ENCODE measurements at places on chromosomes 16 and 17. TPM values are rescaled to one million over a fixed set of nuclear protein-coding genes. Genes with fewer than 3 reads are reported as not detected.
A peak's percentile ranks its signal among the peaks of the same experiment; 100 is the strongest.

Gene AANAT
- polyA plus RNA-seq, result not detected

Gene SRSF1
- 222 TPM for polyA plus RNA-seq

Gene TNFSF12
- polyA plus RNA-seq, result 49.5 TPM

DNA sequence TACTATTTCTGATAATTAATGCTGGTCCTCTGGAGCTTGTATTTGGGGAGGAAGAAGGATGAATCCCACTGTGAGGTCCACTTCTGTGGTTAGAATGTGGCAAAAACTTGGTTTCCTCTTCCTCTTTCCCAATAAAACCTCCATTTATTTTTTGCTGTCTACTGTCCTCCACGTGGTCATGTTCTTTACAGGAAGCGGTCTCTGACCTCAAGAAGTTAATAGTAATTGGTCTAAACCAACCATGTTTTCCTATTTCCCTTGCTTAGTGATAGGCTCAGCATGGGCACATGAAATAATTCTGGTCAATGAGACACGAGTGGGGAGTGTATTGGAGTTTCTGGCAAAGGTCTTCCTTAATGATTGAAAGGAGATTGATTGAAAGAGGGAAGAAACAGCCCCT lies 33.9 kb downstream of the CHP2 start:
- DNase-seq, result no peak

DNA sequence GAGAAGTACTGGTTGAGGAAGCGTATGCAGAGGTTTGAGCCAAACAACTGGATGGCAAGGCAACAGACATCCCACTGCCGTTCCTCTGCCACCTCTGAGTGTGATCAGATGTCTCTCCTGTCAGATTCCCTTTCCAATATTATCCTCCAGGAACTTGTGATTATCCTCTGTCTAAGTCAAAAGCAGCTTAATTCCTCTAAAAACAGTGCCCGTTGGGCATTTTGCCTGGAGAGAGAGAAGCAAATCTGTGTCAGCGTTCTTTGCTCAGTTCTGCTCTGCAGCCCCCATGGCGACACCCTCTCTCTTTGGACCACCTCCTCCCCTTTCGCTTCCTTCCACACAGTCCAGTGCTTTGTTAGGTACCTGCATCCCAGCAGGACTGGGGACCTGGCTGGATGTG lies 56.1 kb upstream of the TBX2 start:
- DNase-seq, result no peak

- DNase-seq, result no peak
Observed at GRCh38 chr16:84838383-84838948, 18.7 kb downstream of the CRISPLD2 start.

GRCh38 chr16:46739934-46740333 lies 8.2 kb downstream of the MYLK3 start:
- DNase-seq, result no peak

DNA sequence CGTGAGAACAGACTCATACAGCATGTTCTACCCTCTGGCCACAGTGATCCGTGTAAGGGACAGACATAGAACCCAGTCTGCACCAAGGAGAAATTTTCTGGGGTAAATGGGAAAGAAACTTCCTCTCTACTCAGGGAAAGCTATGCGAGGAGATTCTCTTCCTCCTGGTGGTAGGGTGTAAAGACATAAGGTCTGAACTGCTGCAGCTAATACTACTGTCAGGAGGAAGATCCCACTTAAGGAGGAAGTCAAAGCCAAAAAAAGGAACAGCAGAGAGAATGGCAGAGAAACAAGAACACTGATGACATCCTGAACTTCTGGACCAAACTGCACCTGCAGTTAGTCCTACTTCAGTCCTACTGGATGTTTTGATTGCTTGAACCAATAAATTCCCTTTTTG lies 7.1 kb upstream of the TM4SF5 start:
- no peak for DNase-seq

- no peak for DNase-seq
Observed at GRCh38 chr16:48524348-48525200, 85.4 kb downstream of the N4BP1 start.

DNA sequence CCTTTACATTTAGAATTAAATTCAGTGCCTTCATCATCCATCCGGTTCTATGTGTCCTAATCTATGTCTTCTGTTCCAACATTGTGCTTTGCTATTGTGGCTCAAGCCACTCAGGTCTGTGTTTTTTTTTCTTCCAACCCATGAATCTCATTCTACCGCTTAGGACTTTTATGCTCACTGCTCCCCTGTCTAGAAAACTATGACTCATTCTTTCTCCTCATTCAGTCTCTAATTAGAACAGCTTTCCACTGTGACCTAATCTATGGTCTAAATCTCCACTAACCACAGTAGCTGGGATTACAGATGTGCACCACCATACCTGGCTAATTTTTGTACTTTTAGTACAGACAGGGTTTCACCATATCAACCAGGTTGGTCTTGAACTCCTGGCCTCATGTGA lies 418.7 kb downstream of the KCNJ2 start:
- DNase-seq, result no peak

- no peak for DNase-seq
Observed at GRCh38 chr16:19939553-19939952, 54.9 kb upstream of the GPRC5B start.

DNA sequence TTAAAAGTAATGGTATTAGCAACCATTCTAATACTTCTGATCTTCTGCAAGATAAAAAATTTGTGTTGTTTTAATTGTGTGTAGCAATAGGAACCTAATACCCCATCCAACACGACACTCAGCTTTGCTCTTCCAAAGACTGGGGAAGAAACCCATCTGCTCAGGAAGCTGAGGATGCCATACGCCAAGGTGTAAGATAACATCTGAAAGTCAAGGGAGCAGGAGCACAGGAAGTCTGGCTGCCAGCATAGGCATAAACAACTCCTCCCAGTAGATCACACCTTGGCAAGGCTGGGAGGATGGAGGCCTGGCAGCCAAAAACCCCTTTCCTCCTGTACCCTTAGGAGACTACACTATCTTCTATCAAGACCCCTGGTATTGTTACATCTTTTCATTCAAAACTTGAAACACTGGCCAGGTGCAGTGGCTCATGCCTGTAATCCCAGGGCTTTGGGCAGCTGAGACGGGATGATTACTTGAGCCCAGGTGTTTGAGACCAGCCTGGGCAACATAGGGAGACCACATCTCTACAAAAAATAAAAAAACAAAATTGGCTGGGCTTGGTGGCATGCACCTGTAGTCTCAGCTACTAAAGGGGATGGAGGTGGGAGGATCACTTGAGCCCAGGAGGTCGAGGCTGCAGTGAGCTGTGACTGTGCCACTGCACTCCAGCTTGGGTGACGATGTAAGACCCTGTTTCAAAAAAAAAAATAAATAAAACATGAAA lies 5.7 kb upstream of the SPHK1 start:
- no peak for DNase-seq

DNA sequence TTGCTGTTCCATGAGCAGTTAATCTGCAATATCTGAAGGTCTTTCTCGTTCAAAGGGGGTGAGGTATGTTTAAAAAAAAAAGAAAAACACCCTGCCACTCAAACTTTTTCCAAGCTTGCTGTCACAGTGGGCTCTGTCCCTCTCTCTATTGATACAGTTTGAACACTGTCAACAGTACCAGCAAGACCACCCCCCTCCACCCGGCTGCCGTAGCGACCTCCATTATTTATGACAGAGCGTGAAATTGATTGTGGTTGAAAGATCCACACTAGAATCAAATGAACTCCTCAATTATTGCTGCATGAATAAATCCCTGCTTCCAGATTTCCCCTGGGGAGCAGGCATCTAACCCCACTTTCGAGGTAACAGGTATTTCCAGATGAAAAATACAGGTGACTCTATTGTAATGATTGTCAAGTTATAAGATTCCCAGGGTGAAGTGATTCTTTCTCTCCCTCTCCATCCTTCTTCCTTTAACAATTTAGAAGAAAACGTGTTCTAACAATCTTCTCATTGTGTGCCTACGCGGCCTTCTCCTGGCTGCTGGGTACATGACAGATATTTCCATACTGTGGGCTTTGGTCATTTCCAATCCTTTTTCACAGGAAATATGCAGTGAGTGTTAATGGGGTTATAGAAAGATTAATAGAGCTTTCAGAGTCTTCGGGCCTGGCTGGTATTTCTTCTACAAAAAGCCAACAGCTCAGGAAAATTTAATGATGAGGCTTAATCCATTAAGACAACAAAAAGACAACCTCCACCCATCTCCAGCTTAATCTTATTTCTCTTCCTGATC lies 135.7 kb upstream of the C16orf82 start:
- no peak for DNase-seq

GRCh38 chr16:67091906-67092566 lies 17.7 kb upstream of the PHAF1 start:
- DNase-seq, result peak; percentile 71
